ENCODE measurements at places on chromosomes 3 and 15. TPM values are rescaled to one million over a fixed set of nuclear protein-coding genes. Genes with fewer than 3 reads are reported as not detected.

C15orf62 gene
- total RNA-seq, result 0.70 TPM

CCR9 gene
- not detected for total RNA-seq

CATSPER2 gene
- 1.6 TPM for total RNA-seq

BCL2A1 gene
- not detected for total RNA-seq

SLC15A2 gene
- 2.3 TPM for total RNA-seq

CMTM7 gene
- 23.9 TPM for total RNA-seq

DNA sequence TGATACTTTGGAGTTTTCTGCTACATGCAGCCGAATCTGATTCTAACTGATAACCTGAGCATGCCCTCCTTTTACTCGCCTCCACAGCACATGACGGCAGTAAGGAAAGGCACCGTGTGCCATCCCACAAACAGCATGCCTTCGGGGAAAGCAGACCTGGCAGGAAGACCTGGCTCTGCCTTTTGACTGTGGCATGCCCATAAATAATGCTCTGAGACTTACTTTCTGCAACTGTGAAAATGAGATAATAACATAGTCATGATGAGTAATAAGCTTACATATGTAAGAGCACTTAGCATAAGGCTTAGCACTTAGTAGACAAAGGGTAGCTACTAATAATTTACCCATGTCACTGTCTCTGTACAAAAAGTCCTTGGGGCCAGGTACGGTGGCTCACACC, 32.9 kb downstream of the MTHFS start:
- H3K36me3 ChIP-seq, result peaks cover 5% of the 10 kb centered on the region
- H3K4me3 ChIP-seq, result no peak overlapping the region
- 0 out of 2 replicates have a peak, but pooled peaks cover 2% of the 10 kb centered on the region for H3K27me3 ChIP-seq
- H3K27ac ChIP-seq, result no peak overlapping the region

DNA sequence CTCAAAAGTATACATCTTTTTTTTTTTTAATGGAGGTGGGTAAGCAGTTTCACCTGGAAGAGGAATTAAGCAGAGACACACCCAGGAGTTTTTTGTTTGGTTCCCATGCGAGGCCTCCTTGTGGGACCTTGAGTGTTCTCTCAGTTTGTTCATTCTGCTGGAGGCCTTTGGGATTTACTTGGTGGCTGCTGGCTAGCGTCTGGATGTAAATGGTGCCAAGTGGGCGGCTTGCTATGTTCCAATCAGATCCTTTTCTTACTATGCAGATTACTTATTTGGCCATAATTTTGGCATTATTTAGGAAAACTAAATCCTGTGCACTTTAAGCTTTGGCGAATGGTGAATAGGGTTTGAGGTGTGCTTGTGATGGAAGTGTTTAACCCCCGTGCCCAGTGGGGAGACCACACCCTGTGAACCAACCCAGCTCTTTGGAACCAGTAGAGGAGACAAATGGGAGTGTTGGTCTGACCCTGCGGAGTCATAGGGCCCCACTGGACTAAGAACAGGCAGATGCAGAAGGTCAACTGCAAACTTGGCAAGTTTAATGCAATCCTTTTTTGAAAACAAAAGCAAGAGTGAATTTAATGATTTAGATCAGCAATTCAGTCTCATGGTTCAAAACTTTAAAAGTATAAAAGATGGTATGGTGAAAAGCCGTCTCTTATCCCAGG, 79.4 kb downstream of the EBLN2 start:
- no peaks in the 10 kb centered on the region for H3K4me1 ChIP-seq
- no peak overlapping the region for H3K4me3 ChIP-seq
- no peaks in the 10 kb centered on the region for H3K36me3 ChIP-seq
- H3K27ac ChIP-seq, result no peak overlapping the region
- no peaks in the 10 kb centered on the region for H3K27me3 ChIP-seq
- DNase-seq, result no peak

GRCh38 chr3:181292984-181293383, 303.4 kb upstream of the DNAJC19 start:
- H3K4me1 ChIP-seq, result no peaks in the 10 kb centered on the region
- DNase-seq, result no peak
- no peaks in the 10 kb centered on the region for H3K36me3 ChIP-seq

DNA sequence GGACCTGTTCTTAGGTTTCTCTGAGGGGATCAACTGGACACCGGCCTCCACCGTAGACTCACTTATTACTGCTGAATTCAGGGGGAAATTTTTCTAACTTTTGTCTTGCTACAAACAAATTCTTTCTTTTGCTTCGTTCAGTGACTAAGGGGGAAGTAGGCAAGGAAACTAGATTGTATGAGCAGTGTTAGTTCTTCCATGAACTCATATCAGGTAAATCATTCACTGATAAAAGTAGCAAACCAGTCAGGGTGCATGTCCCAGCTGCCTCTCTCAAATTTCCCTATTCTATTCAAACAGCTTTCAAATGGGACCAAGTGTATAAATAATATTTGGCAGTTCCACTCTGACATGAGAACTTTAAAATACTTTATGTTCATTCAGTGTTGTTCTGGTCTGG, 7.3 kb upstream of the CCDC13 start:
- H3K27ac ChIP-seq, result no peak overlapping the region
- no peaks in the 10 kb centered on the region for H3K4me1 ChIP-seq
- peaks cover 19% of the 10 kb centered on the region for H3K36me3 ChIP-seq
- DNase-seq, result no peak
- H3K4me3 ChIP-seq, result no peak overlapping the region

DNA sequence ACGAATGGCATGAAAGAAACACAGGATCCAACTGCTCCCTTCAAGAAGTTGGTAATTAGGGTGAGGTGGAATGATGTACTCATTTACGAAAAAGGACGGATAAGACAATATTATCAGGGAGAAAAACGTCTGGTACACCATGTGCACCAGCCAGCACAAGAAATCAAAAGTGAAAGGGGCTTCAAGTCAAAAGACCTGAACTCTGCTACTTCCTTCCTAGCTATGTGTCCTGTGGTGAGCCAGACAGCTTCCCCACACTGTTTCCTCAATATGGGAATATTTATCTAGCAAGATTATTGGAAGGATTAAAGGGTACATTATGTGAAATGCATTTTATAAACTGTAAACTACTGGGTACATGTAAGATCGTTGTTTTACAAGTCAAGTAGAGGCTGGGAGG, 33.9 kb downstream of the RAB27A start:
- no peak for DNase-seq
- H3K36me3 ChIP-seq, result no peaks in the 10 kb centered on the region
- H3K27me3 ChIP-seq, result no peaks in the 10 kb centered on the region

GRCh38 chr15:100108846-100109245, 232.9 kb downstream of the ADAMTS17 start:
- H3K36me3 ChIP-seq, result no peaks in the 10 kb centered on the region
- no peak for DNase-seq
- H3K4me3 ChIP-seq, result no peak overlapping the region
- no peak overlapping the region for H3K27ac ChIP-seq
- no peaks in the 10 kb centered on the region for H3K4me1 ChIP-seq

- no peaks in the 10 kb centered on the region for H3K27me3 ChIP-seq
- DNase-seq, result no peak
- no peaks in the 10 kb centered on the region for H3K4me1 ChIP-seq
- no peaks in the 10 kb centered on the region for H3K36me3 ChIP-seq
Measured at GRCh38 chr3:129013491-129013891, 12.4 kb downstream of the EFCC1 start.

DNA sequence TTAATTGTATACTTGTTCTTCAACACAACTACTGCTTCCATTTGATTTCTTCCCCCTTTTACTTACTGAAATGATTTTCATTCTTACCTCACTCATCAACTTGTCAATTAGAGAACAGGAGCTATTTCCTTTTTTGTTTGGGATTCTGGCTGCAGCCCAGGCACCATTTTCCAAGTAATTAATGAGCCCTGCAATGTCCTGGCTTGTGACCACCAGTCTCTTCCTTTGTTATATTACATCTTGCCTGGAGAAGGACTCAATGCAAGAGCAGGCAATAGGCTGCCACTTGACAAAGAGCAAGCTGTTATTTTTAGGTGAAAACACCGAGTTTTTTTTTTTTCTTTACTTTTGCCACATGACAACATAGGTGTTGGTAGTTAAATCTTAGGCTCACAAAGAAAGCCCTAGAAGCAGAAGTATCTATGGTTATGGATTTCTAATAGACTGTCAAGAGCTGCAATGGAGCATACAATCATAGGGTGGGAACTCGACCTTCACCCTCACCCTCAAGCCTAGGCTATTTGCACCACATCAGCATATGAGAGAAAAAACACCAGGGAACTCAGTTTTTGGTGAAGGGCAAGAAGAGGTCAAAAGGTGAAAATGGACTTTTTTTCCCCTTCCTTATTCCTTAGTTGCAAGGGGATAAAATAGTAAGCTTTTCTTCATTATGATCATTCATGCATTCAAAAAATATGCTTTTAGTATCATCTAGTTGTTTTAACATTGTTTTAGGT, 114.9 kb downstream of the TNIK start:
- no peak overlapping the region for H3K4me3 ChIP-seq
- H3K36me3 ChIP-seq, result peaks cover 3% of the 10 kb centered on the region
- H3K27me3 ChIP-seq, result no peaks in the 10 kb centered on the region
- DNase-seq, result no peak

DNA sequence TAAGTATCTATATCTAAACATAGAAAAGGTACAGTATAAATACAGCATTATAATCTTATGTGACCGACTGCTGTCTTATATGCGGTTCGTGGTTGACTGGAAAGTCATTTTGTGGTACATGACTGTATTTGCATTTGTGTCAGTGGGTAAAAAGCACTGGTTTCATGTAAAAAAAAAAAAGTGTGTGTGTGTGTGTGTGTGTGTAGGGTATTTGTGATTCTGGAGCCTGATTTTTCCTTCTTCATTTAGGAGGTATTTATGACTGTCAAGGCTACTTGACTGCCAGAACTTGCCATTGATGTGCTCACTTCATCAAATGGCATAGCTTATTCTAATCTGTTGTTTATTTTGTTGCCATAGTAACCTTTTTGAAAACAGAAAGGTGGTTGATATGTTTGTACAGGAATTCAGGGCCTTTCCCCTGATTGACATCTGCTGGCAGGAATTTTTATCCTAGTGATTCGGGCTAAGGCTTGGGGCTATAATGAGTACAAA, 63.2 kb downstream of the AKAP13 start:
- H3K4me1 ChIP-seq, result no peaks in the 10 kb centered on the region
- no peak overlapping the region for H3K4me3 ChIP-seq
- no peaks in the 10 kb centered on the region for H3K27me3 ChIP-seq
- DNase-seq, result no peak

GRCh38 chr15:74176262-74177214, 3.0 kb downstream of the ISLR start:
- peaks cover 3% of the 10 kb centered on the region for H3K4me1 ChIP-seq
- H3K27me3 ChIP-seq, result no peaks in the 10 kb centered on the region
- peak; percentile 49 for DNase-seq

DNA sequence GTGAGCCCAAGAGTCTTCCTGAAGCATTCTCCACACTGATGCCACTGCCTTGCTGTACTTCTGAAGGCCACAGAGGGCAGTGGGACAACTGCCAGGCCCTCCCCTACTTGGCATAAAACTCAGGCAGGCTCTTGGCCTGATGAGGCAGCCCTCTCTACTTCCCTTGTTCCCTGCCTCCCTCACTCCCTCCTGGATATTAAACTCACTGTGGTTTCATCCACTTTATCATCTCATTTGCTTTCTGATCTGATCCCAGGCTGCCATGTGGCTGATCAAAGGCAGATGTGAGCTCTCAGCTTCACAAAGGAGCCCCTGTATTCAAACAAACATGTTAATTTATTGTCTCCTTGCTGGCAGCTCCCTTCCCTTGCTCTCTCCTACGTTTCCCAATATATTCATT, 533.5 kb downstream of the IGSF11 start:
- no peak overlapping the region for H3K27ac ChIP-seq
- no peak overlapping the region for H3K4me3 ChIP-seq
- no peaks in the 10 kb centered on the region for H3K4me1 ChIP-seq
- no peaks in the 10 kb centered on the region for H3K36me3 ChIP-seq
- H3K27me3 ChIP-seq, result no peaks in the 10 kb centered on the region

Measured in H9 (cell line).